Right renal pelvis (tissue), 4 donors: ENCODE measurements at places on chromosomes 7 and 10. TPM values are rescaled to one million over a fixed set of nuclear protein-coding genes. Genes with fewer than 3 reads are reported as not detected.

The SPDYE8 gene
- 0.27 TPM for polyA plus RNA-seq

The CPA4 gene
- 0.11 TPM for polyA plus RNA-seq

- no peak for DNase-seq
These were observed 4.6 kb downstream of the VAX1 start for GRCh38 chr10:117133273-117134055.

GRCh38 chr10:7666253-7667023, at the start of gene ITIH5:
TSS of gene ITIH5 (minus strand) at chr10:7666966. CDS start at chr10:7666892, 74 bp downstream.
- DNase-seq: no peak

GRCh38 chr7:140981951-140982350, 32.8 kb downstream of the MRPS33 start:
- DNase-seq: no peak

DNA sequence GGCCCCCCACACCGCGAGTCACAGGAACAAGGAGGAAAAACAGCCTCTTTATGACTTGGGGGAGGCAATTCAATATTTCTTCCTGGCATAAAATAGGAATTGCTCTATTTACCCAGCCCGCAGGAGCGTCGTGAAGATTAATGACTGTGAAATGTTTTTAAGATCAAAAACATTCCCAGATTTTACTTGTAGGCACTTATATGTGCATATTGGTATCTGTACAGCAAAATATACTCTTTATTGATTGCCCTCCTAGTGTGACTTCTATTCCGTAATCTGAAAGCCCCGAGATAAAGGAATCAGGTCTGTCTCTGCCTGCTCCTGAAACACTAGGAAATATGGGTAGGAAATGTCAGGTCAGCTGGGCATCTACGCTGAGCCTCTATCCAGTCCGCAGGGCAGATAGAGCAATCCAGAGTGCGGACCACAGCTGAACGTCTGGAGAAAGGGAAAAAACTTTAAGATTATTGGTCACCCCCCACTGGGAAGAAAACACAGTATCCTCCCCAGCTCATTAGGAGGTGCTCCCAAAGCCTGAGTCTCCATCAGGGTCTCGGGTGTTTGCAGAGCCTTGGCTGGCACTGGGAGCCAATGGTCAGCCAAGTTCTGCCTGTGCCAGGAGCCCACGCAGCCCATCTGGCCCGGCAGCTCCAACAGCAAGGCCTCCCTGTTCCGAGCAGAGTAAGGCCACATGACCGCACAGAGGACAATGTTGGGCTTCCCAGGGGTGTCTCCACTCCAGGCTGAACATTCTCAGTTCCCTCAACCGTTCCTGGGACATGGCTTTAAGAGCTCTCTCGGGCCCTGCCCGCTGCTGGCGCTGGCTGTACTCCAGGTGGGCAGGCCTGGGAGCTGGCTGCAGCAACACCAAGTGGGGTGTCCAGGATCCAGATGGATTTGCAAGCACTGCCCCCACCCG, 7.7 kb downstream of the CTBP2 start:
- no peak for DNase-seq

DNA sequence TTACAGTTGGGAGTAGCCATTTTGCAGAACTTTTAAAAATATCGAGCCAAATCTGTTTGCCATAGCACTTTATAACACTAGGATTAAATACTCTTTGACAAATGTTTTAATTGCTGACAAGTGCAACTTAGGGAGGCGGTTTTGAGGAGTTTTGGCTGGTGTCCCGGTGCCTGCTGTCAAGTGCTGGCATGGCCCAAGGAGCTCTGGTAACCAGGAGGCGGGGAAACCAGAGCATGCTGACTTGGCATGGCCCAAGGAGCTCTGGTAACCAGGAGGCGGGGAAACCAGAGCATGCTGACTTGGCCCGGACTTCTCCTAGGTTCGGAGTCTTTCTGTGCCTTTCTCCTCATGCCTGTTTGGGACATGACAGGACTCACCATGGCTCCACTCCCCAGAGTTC, 30.8 kb upstream of the ZNF32 start:
- DNase-seq: no peak
